ENCODE measurements at places on chromosomes 2 and 18.

DNA sequence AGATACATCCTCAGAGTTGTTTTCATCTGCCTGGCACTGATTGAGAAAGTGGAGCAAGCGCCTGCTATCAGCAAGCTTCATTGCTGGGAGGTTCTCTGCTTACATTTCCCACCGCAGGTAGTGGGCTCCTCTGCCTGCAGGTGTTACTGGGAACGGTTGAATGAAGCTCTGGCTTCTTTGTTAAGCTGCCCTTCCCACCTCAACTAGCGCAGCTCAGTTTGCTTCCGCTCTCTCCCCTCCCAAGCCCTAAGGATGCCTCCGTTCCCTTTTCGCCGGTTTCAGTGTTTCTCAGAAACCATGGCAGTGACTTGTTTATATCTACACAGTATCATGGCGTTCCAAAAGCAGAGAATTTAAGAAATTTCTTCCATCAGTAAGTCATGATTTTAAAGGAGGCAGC lies 72.2 kb upstream of the B3GNT7 start:
- H3K27ac ChIP-seq = no peak overlapping the region
- no peak overlapping the region for H3K4me3 ChIP-seq
- no peaks in the 10 kb centered on the region for H3K4me1 ChIP-seq

DNA sequence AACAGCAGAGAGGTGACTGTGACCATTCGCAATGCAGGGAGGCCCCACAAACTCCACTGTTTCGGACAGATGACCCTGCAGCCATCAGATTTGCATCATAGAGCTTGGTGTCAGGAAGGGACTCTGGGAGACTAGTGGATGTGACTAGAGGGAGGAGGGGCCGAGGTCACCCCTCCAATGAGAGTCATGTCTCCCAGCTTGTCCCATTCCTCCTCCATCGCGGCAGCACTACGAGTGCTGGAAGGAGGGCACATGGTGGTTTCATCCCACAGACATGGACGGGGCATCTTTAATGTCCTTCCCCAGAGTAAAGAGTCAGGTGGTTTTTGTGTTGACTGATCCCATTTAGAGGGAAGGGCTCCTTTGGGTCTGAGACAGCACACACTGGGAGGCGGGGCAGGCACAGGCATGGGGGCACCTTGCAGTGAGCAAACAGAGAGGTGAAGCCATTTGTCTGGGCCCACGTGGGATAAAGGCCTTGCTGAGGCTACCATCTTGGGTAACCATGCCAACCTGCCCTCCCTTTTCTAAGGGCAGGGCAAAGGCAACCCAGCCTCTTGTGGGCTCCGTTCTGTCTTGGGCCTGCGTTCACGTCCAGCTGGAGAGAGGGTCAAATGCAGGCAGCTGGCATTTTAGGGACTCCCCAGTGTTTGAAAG lies 208.1 kb downstream of the ASB1 start:
- peaks cover 21% of the 10 kb centered on the region for H3K4me1 ChIP-seq
- H3K36me3 ChIP-seq = no peaks in the 10 kb centered on the region
- no peak overlapping the region for H3K4me3 ChIP-seq
- peaks cover 6% of the 10 kb centered on the region for H3K27me3 ChIP-seq
- no peak overlapping the region for H3K27ac ChIP-seq

DNA sequence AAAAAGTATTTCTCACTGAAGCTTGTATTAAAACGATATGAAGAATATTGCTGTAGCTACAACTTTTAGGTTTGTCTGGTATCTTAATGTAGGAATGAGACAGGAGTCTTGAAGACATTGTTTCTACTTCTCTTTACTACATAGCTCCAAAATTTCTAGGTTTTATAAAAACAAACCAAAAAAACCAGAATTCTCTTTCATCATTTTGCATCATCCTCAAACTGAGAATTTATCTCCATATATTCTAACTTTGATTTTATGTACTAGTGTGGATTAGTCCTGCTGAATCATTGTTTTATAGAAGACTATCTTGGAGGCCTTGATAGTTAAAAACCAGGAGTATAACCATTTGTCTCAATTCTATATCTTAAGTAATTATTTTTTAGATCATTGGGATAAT lies 100.2 kb downstream of the ICA1L start:
- H3K27ac ChIP-seq = no peak overlapping the region
- no peaks in the 10 kb centered on the region for H3K4me1 ChIP-seq
- no peak for DNase-seq
- H3K4me3 ChIP-seq = no peak overlapping the region
- H3K27me3 ChIP-seq = no peaks in the 10 kb centered on the region
- H3K36me3 ChIP-seq = peaks cover 4% of the 10 kb centered on the region

DNA sequence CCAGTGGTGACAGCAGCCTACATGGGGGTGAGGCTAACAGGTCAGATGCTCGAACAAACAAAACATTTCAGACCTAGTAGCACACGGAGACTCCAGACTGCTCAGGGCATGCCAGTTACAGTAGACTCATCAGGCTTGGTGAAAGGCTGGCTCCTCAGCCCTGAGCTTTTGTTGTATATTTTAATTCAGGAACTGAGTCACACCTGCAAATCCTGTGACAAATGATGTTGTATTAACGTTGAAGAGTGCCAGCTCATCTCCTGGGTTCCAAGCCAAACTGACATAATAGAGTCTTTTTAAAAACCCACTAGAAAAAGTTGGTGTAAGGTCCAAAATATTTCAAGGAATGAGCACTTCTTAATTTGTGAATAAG lies 65.3 kb downstream of the C1D start:
- no peaks in the 10 kb centered on the region for H3K27me3 ChIP-seq
- no peak overlapping the region for H3K27ac ChIP-seq
- no peak for DNase-seq
- no peak overlapping the region for H3K4me3 ChIP-seq
- no peaks in the 10 kb centered on the region for H3K4me1 ChIP-seq
- H3K36me3 ChIP-seq = no peaks in the 10 kb centered on the region

GRCh38 chr2:31265234-31265633 lies 31.3 kb downstream of the EHD3 start:
- no peak overlapping the region for H3K27ac ChIP-seq
- H3K4me3 ChIP-seq = no peak overlapping the region
- H3K36me3 ChIP-seq = peaks cover 7% of the 10 kb centered on the region

- peaks cover 20% of the 10 kb centered on the region for H3K4me1 ChIP-seq
- no peak overlapping the region for H3K27ac ChIP-seq
- H3K4me3 ChIP-seq = no peak overlapping the region
- no peaks in the 10 kb centered on the region for H3K36me3 ChIP-seq
- DNase-seq = no peak
Observed at GRCh38 chr2:27710640-27711430, 47.1 kb downstream of the SLC4A1AP start.

DNA sequence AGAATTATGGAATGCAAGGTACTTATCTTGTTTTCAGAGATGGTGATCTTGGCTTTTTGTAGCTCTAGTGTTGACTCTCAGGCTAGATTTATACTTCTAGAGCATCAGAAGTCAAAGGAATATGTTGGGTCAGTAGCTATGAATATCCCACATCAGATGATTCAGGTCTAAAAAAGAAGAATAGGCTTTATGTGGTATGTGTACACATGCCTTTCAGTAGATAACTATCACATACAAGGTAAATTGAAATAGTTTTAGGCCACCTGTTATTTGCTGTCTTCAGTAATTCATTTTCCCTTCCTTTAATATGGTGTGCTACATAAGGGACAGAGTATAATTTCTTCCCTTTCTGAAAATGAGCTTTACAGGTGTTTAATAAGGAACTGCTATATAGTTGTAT lies 142.4 kb downstream of the AGPS start:
- no peaks in the 10 kb centered on the region for H3K4me1 ChIP-seq
- DNase-seq = no peak
- H3K27me3 ChIP-seq = no peaks in the 10 kb centered on the region
- H3K36me3 ChIP-seq = no peaks in the 10 kb centered on the region

- no peak for DNase-seq
- H3K36me3 ChIP-seq = no peaks in the 10 kb centered on the region
- H3K4me3 ChIP-seq = no peak overlapping the region
- H3K27ac ChIP-seq = no peak overlapping the region
- H3K4me1 ChIP-seq = no peaks in the 10 kb centered on the region
Observed at GRCh38 chr2:113686537-113686936, 59.5 kb downstream of the RABL2A start.

DNA sequence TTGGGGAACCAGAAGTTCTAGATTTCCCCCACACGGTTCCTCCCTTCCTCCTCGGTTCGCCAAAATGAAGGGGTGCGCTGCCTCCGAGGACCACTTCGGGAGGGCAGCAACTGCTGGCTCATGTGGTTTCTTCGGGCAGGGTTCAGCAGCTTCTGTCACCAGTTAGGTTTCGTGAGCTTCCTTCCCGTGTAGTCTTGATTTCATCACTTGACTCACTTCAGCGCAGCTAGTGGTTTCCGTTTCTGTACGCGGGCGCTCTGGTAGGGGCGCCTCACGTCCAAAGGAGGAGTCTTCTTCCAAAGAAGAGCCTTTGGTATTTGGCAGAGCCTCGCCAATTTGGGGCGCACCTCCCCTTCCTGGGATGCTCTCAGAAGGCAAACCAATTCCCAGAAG lies 485 bp upstream of the GALNT3 start:
- H3K36me3 ChIP-seq = no peaks in the 10 kb centered on the region
- peaks cover 20% of the 10 kb centered on the region for H3K27me3 ChIP-seq
- DNase-seq = peak; percentile 49
- peaks cover 16% of the 10 kb centered on the region for H3K4me1 ChIP-seq
- H3K27ac ChIP-seq = no peak overlapping the region

DNA sequence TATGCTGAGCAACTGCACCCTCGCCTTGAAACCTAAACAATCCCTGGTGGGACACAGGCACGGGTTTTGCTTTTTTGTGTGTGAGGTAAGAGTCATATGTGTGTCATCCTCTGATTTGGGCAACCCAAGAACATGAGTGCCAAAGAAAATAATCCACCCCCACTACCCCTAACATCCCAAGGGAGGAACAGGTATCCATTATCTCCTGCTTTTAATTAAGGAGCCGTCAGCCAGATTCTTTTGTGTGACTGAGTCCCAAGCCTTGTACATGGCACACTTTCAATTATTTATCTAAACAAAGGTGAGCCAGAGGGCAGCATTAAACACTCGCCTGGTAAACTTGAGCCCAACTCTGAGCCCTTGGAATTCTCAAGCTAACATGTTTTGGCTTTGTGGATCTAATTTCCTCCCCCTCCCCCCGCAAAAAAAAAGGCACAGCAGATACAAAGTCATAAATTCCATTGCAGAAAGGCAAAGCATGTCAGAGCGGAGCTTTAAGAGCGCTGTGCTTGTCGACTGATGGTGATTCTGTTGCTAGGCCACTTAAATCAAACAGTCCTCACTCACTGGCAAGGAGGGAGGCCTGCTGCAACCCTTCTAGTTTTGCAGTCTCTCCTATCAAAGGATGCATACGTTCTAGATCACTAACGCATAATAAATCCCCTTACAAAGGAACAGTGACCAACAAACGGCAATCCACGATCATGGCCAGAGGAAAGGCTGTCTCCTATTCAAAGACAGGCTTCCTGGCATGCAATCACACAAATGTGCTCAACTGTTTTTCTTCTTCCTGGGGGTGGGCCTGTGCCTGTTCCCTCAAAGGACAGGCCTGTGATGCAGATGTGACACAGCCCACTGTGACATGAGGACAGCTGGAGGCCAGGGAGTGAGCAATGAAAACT lies 143.5 kb upstream of the LMAN1 start:
- H3K27me3 ChIP-seq = no peaks in the 10 kb centered on the region
- H3K4me1 ChIP-seq = peaks cover 17% of the 10 kb centered on the region
- peak overlapping the region; percentile 22 for H3K27ac ChIP-seq
- H3K36me3 ChIP-seq = no peaks in the 10 kb centered on the region

GRCh38 chr2:86825693-86826381 lies 35.1 kb upstream of the CD8A start:
- H3K27ac ChIP-seq = no peak overlapping the region
- H3K27me3 ChIP-seq = peaks cover 2% of the 10 kb centered on the region
- no peaks in the 10 kb centered on the region for H3K36me3 ChIP-seq
- no peak overlapping the region for H3K4me3 ChIP-seq

- H3K36me3 ChIP-seq = no peaks in the 10 kb centered on the region
- DNase-seq = no peak
- H3K27me3 ChIP-seq = no peaks in the 10 kb centered on the region
- H3K4me3 ChIP-seq = no peak overlapping the region
- H3K27ac ChIP-seq = no peak overlapping the region
Observed at GRCh38 chr2:52676056-52676455, 1091.5 kb upstream of the CHAC2 start.
